IgD-negative memory B cell (primary cell): ENCODE measurements at places on chromosomes 5 and 9. TPM values are rescaled to one million over a fixed set of nuclear protein-coding genes. Genes with fewer than 3 reads are reported as not detected.

The F2RL1 gene
- polyA plus RNA-seq, result 2.6 TPM

The CD274 gene
- polyA plus RNA-seq, result 0.35 TPM

The PRDM9 gene
- not detected for polyA plus RNA-seq

The PCDHGC3 gene
- 3.9 TPM for polyA plus RNA-seq

The PCDHGA12 gene
- 0.59 TPM for polyA plus RNA-seq

The PCDHA1 gene
- polyA plus RNA-seq, result not detected

The MCIDAS gene
- polyA plus RNA-seq, result not detected

The GOLPH3 gene
- 99.2 TPM for polyA plus RNA-seq

The VCAN gene
- polyA plus RNA-seq, result 1.6 TPM
